ENCODE measurements at places on chromosomes 5 and 9.

GRCh38 chr5:82635561-82636288 lies 357.6 kb upstream of the RPS23 start:
- DNase-seq: no peak

- DNase-seq: no peak
These were observed 56.0 kb upstream of the TPD52L3 start for GRCh38 chr9:6272229-6272598.

- no peak for DNase-seq
These were observed 143.9 kb upstream of the FBN2 start for GRCh38 chr5:128681764-128682592.

DNA sequence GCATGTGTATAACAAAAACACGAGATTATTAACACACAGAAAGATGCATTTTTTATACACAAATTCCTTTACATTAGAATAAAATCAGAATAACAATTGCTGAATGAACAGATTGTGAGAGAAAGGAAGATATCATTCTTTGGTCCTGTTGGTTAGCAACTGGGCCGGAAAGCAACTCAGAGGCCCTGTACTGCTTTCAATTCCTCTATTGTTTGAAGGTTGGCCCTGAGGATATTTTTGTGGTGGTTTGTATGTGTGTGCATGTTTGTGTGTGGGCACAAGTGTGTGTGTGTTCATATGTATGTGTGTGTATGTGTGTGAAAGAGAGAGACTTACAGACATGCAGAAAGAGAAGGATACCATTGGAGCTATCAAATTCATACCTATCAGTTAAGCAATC lies 356.8 kb upstream of the DMAC1 start:
- DNase-seq: no peak

DNA sequence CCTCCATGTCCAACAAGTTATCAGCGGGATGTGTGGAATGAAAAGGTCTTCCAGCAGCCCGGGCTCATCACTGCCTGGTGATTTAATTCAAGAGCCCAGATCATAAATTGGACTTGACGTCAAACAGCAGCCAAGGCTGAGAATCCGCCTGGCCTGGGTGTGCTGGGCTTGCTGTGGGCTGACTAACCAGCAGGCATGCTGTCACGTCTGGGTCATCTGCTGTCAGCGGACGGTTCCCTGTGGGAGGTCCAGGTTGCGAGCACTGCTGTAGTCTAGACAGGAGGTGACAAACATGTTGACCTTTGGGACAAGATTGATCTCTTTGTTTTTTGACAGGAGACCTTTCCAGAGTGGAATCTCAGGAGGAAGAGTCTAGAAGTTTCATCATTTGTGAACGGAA lies 289.7 kb downstream of the OSTF1 start:
- DNase-seq: no peak

- no peak for DNase-seq
These were observed 138.0 kb upstream of the FSTL4 start for GRCh38 chr5:133750356-133750755.

- no peak for DNase-seq
These were observed 534.4 kb upstream of the TLE4 start for GRCh38 chr9:79037338-79037737.

DNA sequence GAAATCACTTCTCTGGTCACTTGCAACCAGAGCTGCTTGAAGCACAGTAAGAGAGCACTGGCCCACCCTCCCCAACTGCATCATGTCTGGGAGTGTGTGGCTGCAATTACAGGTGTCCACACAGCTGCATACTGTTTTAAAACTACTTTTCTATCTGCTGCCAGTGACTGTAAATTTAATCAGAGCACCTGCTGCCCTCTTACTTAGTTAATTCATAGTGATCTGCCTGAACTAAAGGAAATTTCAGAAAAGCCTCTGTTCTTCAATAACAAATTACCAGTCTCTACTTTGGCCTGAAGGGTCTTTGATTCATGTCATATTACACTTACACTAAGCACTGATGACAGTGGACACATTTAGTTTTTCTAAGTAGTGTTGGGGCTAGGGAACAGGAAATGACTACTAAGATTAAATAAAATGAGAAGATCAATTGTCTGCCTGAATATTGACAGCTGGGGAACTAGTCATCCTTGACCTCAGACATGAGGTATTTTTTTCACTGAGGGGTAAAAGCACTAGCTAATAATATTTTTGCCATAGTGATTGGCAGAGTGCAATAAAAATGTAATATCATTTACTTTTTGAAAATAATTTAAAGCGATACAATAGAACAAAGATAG lies 788.9 kb upstream of the GRAMD2B start:
- DNase-seq: no peak

DNA sequence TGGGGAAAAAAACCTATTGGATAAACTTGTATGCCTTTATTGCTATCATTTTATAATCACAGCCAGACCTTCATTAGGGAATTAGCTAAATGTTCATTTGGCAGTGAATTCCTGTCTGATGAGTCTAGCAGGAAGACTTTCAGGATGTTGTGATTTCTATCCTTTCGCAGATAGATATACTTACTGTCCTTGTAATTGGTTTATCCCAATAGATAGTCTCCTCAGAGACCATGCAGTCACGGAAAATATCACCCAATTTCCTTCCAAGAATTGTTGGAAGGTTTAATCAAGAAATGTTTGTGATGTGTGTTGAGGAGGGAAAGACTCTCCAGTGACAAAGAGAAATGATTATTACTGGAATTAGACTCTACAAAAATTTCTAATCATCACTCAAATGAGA lies 1937.9 kb upstream of the WWC1 start:
- no peak for DNase-seq

- DNase-seq: no peak
These were observed 1852.8 kb downstream of the EFNA5 start for GRCh38 chr5:105817914-105818313.

GRCh38 chr5:53560028-53560427 lies 411 bp upstream of the NDUFS4 start:
- DNase-seq: no peak

DNA sequence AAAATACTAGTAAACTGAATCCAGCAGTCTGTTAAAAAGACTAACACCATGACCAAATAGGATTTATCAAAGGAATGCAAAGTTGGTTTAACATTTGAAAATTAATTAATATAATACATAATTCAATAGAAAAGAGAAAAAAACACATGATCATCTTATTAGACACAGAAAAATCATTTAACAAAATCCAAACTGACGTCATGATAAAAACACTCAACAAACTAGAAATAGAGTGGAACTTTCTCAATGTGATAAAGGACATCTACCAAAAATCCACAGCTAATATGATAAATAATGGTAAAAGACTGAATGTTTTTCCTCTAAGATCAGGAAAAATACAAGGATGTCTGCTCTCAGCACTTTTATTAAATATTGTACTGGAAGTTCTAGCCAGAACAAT lies 40.4 kb upstream of the KCNIP1 start:
- no peak for DNase-seq

DNA sequence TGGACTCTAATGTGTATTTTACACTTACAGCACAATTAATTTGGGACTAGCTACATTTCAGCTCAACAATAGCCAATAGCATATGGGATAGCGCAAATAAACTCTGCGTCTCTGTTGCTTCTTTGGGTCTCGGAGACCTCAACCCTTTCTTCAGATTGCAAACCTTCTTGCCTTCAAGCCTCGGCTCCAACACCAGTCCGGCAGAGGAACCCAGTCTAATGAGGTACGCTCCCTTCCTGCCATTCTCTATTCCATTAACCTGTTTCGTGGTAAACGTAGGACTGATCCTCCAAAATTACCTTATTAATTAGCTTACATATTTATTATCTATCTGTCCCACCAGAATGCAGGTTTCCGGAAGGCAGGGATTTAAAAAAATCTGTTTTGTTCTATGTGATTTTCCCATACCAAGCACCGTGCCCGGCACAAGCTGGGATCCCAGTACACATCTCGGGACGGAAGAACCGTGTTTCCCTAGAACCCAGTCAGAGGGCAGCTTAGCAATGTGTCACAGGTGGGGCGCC lies 525 bp upstream of the DAPK1 start:
- DNase-seq: no peak

DNA sequence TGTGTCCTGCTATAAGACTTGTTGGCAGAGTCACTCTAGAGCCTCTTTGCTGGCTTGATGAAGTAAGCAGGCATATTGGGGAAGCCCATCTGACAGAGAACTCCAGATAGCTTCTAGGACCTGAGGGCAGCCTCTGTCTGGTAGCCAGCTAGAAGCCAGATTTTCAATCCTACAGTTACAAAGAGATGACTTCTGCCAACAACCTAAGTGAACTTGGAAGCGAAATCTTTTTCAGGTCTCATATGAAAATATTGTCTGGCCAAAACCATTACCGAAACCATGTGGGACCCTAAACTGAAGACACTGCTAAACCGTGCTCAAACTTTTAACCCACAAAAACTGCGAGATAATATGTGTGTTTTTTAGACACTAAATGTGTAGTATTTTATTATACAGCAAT lies 140.9 kb downstream of the MRPS30 start:
- no peak for DNase-seq

DNA sequence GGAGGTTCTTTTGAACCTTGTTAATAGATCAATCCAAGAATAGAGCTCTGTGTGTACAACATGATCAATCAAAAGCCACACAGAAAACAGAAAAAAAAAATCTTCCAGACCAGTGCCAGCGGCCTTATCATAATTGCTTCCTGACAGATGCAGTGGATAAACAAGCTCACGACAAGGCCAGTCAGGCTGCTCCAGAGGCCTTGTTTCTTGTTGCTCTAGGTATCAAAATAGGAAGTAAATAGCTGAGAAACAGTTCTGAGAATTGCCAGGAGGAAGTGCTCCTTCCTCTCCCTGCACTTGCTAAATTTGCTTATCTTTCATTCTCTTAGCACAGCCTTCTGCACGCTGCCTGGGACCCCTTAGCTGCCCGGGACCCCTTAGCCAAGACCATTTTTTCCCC lies 199.0 kb upstream of the TARS1 start:
- DNase-seq: no peak

DNA sequence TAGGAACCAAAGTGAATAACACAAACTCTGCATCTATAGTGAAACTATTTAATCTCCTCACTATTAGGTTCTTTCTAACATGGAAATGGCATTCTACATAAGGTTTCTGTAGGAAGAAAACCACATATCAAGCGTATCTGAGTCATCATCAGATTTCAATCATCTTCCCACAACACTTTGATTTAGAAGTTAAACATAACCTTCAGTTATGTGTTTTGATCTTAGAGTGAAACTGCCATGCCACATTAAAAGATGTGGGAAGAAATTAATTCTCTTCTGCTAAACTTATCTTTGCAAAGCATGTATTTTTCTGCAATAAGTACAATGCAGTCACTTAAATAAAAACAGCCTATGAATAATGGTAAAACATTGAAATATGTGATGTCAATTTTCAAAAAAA lies 55.0 kb downstream of the MEF2C start:
- no peak for DNase-seq

- DNase-seq: no peak
These were observed 494 bp upstream of the STK32A start for GRCh38 chr5:147234239-147234824.

DNA sequence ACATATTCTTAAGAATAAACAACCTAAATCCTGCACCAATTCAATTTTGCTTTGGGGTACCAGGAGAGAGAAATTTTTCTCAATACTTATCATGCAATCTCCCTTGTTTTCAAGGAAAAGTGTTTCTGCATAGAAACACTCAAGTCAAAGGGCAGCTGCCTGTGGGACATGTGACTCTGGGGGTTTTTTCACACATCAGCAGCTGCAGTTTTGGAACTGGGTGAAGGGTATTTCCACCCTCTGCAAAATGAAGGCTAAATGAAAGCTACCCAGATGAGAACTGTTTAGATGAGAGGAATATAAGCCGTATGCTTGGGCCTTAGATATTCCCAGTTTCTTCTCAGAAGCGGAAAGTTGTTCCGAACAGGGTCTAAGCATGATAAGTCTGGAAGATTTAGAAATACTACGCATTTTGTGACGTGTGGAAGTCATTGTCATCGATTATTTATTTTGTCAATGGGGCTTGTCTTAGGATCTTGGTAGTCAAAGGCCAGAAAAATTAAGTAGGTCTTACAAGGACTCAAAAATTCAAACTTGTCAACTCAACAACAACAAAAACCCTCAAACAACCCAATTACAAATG lies 64.3 kb upstream of the BOD1 start:
- DNase-seq: no peak

DNA sequence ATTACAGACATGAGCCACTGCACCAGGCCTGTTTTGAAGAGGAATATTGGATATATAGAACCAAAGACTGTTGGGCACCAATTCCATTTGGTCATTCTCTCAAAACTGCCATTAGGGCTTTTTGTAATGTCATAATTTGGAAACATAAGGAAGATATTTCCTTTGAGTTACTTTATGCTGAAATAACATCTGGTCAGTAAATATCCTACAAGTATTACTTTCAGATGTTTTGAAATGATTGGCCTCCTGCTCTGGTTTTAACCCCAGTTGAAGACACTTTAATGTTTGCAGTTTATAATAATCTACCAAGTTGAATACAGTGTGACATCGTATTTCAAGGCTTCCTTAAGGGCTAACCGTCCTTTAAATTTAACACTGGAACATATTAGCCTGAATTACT lies 33.6 kb downstream of the LRRTM2 start:
- no peak for DNase-seq

GRCh38 chr5:93477816-93478215 lies 103.2 kb downstream of the NR2F1-AS1 start:
- DNase-seq: no peak

- no peak for DNase-seq
These were observed 18.1 kb downstream of the OLFML2A start for GRCh38 chr9:124794902-124795491.

DNA sequence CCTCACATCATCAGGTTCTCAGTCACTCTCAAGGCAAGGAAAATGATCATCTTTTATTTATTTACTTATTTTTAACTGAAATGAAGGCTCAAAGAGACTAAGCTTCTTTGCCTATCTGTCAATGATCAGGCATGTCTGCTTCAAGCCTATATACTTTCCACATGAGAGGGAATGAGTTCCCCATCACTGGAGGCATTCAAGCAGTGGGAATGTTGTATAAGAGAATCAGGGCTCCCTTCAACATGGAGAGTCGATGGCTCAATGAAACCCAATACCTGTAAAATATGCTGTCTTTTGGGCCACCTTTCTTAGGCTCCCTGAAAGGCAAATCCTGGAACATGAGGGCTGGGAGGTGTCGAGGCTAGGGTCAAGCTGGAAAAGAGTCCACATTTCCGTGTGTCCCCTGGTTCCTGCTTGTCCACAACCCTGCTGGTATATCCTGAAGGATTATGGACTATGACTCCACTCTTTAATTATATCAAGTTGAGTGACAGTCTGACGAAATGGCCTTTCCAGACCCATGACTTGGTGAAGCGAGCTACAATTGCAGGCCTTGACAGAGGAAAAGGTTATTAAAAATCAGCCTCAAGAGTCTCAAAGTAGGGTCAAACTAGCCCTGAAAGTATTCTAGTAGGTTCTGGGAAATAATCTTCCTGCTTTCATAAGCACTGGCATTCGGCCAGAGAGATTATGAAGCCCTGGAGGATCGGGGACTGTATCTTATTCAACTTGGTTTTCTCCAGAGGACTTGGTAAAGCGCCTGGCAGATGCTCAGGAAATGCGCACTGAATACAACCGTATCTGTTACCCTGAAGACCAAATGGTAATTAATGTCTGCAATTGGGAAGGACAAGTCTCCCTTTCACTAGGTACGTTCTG lies 145.9 kb upstream of the TBC1D2 start:
- no peak for DNase-seq

Data from naive thymus-derived CD4-positive, alpha-beta T cell (primary cell).